ENCODE measurements at places on chromosomes 12 and 14. TPM values are rescaled to one million over a fixed set of nuclear protein-coding genes. Genes with fewer than 3 reads are reported as not detected.

Gene NUBPL
- polyA plus RNA-seq, result 17.0 TPM

Gene GPR68
- polyA plus RNA-seq, result 2.1 TPM

Gene CD69
- 7.0 TPM for polyA plus RNA-seq

Gene GUCY2C
- polyA plus RNA-seq, result 0.55 TPM

Gene BCL2L14
- 0.43 TPM for polyA plus RNA-seq

Gene GNG2
- 87.4 TPM for polyA plus RNA-seq

Gene MANSC4
- 0.33 TPM for polyA plus RNA-seq

Gene DAO
- not detected for polyA plus RNA-seq

Gene KRT86
- 0.24 TPM for polyA plus RNA-seq

Gene PPP4R4
- 0.66 TPM for polyA plus RNA-seq

Gene PUS7L
- 16.0 TPM for polyA plus RNA-seq

Gene LRP1
- polyA plus RNA-seq, result 108 TPM

Gene PRH2
- polyA plus RNA-seq, result 0.74 TPM

Gene GYS2
- 0.32 TPM for polyA plus RNA-seq

Gene NXPH4
- polyA plus RNA-seq, result 1.5 TPM

Gene ACSM4
- polyA plus RNA-seq, result not detected

Gene TAS2R7
- polyA plus RNA-seq, result not detected
